ENCODE measurements at places on chromosomes 11 and 22.

DNA sequence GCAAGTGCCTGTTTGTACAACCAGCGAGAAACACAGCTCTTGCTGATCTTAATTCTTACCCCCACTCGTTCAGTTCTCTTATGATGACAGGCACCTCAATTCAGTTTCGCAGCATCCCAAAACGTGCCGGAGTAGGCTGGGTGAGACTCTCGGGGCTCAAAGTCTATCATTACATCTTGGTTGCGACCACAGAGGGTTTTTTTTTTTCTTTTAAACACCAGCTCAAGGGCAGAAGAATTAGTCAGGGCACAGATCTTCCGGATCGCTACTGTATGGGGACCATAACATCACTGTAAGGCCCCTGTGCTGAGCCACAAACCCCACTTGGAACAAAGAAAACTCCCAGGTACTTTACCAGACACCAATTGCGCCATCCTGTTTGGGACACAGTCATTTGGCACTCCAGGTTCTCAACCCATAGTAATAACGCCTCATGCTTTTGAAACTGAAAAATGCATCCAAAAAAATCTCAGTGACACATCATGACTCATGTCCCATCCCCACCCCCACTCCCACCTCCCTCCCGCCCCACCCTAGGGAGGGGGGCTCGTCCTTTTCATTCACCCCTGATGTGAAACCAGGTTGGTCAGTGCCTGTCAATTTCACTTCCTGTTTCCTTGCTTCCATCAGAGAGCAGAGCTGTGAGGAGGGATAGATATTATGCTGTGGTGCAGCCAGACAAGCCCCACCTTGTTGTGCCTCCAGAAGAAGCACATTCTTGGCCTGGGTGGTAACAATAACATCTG, 41.0 kb upstream of the CD5 start:
- DNase-seq, result peak; percentile 71

DNA sequence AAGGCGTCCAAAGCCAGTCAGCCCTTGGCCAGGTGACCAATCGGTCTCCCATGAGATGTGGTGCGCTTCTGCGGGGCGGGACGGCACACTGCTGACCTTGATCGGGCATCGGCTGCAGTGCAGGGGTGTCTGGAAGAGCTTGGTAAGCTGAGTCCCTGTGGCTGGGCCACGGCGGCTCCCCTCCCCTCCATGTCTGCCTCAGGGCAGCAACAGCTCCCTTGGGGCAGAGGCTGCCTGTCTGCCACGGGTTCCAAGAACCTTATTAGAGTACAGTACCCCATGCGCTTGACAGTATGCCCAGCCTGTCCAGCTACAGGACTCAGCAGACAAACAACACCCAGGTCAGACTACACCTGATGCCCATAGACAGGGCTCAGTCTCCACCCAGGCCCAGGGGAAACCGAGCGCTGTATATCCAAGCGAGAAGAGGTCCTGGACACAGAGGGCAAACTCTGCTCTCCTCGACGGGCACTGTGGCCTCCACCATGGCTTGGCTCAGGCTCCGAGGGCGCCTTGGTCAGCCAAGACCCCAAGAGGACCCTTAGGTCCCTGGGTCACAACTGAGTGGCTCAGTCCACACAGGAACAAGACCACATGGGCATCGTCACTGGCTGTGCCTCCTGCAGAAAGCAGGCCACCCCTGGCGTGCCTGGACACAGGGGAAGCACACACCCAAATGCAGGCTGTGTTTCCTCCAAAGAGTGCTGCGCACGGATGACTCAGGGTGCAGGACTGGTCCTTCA, 18.9 kb downstream of the TSPAN32 start:
- DNase-seq, result no peak

DNA sequence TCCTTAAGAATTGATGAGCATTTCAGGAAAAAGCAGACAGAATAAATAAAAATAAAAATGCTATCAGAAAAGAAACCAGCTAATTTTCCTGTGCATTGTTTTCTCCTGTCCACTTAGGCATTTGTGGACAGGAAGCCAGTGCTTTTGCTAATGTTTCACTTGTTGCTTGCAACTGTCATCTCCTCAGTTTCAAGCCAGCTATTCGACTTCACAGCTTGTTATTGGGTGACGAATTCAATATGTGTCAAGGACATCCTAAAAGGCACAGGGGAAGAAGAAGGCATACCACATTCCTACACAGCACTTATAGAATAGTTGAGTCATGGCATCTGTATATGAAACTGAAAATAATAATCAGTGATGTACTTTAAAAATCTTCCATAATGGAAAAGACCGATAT, 530.6 kb upstream of the KIRREL3 start:
- no peak for DNase-seq

DNA sequence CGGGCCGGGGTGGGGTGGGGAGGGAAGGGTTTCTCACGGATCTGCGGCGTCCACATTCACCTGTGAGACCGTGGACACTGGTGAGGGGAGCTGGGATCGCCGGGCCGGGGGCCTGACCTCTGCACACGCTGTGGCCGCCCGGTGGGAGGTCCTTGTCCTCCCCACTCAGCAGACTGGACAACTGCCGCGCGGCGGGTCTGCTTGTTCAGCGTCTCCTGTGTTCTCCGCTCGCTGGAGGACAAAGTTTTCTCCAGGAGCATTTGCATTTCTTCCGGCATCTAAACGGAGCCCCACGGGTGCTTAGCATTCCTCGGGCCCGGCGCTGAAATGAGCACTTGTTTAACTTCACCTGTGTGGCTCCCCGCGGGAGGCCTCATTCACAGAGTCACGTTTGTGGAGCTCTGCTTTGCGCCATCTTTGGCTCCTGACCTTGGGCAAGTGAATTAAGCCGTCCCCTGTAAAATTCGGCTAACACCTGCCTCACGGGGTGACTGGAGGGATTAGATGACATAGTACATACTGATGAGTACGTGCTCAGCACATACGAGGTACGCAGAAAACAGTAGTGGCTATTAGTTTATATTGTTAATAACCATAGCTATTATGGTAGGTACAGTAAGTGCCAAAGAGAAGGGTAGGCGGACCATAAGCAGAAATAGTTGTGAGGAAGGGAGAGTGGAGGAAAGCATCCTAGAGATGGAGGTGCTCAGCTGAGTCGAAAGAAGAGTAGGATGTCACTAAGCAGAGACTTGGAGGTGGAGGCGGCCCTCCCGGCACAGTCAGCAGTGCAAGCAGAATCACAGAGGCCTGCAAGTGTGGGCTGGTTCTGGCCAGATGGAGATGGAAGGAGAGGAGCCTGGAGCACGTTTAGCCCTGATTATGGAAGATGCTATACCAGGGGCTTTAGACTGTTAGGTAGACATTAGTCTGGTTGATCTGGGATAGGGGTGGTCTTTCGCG, 885 bp downstream of the TRMU start:
- DNase-seq, result peak; percentile 69

DNA sequence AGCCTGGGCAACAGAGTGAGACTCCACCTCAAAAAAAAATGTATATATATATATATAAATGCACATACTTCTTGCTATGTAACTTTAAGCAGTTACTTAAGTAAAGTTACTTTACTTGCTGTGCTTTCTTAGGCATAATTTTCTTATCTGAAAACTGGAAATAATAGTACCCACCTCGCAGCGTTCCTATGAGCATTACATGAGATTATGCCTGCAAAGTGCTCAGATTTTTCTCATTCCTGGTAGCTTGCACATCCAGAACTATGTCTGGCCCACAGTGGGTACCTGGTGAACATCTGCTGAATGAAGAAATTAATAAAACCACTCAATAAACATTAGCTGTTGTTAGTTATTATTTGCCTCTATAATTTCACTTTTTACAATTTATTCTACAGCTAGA, 6.1 kb upstream of the ROBO3 start:
- DNase-seq, result no peak

- no peak for DNase-seq
Observed at GRCh38 chr11:121669422-121669821, 216.7 kb upstream of the SORL1-AS1 start.

DNA sequence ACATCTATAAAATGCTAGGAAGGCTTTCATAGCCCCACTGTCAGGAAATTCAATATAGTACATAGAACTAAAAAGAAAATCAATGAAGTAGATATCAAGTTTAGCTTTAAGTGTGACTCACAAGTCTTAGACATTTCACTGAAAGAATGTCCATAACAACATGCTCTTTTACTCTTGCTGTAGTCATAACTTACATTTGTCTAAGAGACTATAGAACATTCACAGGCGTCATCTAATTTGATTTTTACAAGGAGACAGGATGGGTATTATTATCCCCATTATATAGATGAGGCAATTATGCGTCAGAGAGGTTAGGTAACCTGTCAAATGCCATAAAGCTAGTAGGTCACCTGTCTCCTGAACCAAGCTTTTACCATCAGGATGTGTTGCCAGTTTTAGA, 36.9 kb downstream of the BDNF start:
- DNase-seq, result no peak

DNA sequence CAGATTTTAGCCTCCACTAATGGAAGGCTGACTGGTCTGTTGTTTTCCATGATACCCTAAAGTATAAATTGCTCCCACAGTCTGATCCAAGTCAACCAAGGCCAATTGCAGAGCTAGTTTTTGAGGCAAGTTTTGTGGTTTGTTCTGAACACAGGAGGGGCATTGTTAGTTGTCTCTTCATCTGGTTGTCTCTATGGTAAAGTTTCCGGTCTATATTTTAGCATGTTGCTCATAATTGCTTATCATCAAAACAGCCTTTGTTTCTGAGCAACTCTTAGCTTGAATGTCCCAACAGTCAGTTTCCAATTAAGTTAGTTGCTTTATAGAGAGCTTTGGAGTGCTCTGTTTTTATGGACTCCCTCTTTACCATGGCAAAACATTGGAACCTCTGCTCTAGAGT, 217.6 kb upstream of the CARD18 start:
- peak; percentile 54 for DNase-seq

- no peak for DNase-seq
Observed at GRCh38 chr22:23023294-23023693, 47.0 kb upstream of the GNAZ start.

DNA sequence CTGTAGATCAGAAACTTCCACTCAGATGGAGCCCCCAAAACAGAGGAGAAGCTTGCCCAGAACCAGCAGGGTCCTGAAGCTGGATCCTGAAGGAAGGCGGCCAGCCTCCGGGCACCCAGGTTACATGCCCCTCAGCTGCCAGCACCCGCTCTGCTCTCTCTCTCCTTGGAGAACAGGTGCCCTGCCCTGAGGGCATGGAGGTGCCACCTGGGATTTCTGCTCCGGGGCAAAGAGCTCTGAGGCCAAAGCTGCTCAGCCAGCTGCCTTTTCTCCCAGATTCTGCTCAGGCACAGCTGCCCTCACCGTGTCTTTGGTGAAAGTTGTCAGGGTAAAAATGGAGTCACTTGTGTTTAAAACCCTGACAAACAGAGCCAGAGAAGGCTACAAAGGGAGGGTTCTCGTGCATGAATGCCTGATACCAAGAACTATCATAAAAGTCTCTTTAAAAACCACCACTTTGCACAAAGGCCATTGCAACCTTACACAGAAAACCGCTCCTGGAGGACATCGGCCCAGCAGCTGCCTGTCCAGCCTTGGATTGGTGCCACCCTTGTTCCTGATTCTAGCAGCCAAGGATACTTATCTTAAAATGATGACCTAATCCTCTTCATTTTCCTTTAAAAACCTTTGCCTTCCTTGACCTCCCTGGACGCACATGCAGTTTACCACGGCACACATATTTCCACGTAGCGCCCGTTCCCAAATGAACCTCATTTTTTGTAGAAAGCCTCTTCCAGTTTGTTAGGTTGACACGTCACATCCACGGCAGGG, 140.0 kb downstream of the CACNA1I start:
- DNase-seq, result no peak

DNA sequence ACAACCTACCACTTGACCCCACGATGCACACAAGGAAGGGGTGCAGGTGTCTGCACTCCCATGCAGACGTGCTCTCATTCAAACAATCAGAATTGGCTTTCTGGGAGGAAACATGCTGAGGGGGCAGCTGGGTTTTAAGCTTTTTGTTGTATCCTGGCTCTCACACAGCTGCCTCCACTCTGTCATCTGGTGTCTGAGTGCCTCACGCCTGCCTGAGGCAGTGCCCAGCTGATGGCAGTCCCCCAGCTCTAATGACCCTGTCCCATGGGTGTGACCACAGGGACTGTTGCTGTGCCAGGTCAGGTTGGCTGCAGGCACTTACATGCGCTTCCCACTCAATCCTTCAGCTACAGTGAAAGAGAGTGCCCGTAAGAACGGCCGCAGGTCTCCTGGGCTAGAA, 53.7 kb downstream of the ARFGAP3 start:
- DNase-seq, result no peak

DNA sequence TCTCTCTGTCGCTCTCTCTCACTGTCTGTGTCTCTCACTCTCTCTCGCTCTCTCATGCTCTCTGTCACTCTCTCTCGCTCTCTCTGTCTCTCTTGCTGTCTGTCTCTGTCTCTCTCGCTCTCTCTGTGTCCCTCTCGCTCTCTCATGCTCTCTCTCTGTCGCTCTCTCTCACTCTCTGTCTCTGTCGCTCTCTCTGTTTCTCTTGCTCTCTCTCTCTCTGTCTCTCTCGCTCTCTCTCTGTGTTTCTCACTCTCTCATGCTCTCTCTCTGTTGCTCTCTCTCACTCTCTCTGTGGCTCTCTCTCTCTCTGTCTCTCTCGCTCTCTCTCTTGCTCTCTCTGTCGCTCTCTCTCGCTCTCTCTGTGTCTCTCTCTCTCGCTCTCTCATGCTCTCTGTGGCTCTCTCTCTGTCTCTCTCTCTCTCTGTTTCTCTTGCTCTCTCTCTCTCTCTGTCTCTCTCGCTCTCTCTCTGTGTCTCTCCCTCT, 33.2 kb upstream of the BRSK2 start:
- no peak for DNase-seq

DNA sequence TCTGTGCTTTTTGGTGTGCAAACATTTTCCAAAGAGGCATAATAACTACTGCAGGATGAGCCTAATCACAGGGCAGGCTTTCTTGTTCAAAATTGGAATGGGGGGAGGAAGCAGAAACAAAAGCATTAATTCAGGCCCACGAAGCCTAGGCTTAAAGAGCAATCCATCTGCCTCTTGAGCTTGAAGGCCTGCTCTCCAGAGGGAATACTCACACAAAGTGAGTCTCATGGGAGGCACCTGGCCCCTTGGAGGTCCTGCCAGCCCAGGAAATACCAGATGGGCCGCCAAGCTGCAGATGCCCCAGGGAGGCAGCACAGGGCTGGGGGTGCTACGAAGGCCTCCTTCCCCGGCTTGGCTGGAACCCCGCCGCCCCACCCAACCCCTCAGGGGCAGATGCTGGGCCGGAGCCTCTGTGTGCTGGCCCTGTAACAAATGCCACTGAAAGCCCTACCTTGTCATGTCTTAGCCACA, 39.3 kb upstream of the COMT start:
- DNase-seq, result no peak

DNA sequence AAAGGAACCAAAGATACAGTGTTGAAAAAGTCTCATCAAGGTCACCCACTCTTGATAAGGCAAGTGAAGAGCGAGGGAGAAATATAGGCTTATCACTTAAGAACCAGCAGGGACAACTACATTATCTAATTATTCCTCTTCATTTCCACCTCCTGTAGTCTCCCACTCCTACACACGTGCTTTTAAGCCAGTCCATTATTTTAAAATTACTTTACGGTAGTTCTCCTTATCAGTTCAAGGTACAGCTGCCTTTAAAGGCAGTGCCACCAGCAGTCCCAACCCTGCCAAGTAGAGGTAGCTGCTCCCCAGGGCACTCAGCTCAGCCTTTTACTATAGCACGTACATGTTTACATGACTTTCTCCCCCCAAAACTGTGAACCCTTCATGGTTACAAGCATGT, 161.5 kb upstream of the BLID start:
- no peak for DNase-seq

- no peak for DNase-seq
Observed at GRCh38 chr11:12625438-12626071, 48.7 kb upstream of the TEAD1 start.

- DNase-seq, result no peak
Observed at GRCh38 chr22:27533105-27533745, 268.3 kb downstream of the MN1 start.

- DNase-seq, result peak; percentile 87
Observed at GRCh38 chr11:78045851-78046485, 17.7 kb upstream of the THRSP start.

GRCh38 chr11:86523738-86524619, 148.4 kb downstream of the ME3 start:
- DNase-seq, result peak; percentile 89

Data from islet precursor cell (in vitro differentiated cells).